Skin of body (tissue), 3 donors: ENCODE measurements at places on chromosomes 4 and X. TPM values are rescaled to one million over a fixed set of nuclear protein-coding genes. Genes with fewer than 3 reads are reported as not detected.

Gene NONO
- 258 TPM for total RNA-seq

Gene CT83
- total RNA-seq: not detected

Gene CT55
- total RNA-seq: not detected

Gene RIBC1
- 0.49 TPM for total RNA-seq

Gene SSX2
- total RNA-seq: not detected

Gene SULT1B1
- total RNA-seq: 1.8 TPM

Gene GPM6B
- total RNA-seq: 17.5 TPM

Gene ADH1C
- 2.3 TPM for total RNA-seq

Gene SLC34A2
- total RNA-seq: 1.1 TPM

Gene ERAS
- total RNA-seq: not detected

Gene CLCN4
- total RNA-seq: 7.4 TPM

Gene PRRG3
- total RNA-seq: 13.8 TPM

Gene IGFBP7
- total RNA-seq: 85.4 TPM

Gene SPIN2A
- total RNA-seq: 2.9 TPM

Gene ADGRG2
- total RNA-seq: 2.4 TPM

Gene STK32B
- 6.5 TPM for total RNA-seq

Gene TMEM187
- 2.9 TPM for total RNA-seq

Gene RHOH
- total RNA-seq: 1.7 TPM

Gene ETDA
- total RNA-seq: not detected

Gene C4orf46
- 18.4 TPM for total RNA-seq

Gene FAM236A
- not detected for total RNA-seq

Gene CDS1
- total RNA-seq: 9.9 TPM

Gene TEX13B
- not detected for total RNA-seq

Gene APBB2
- 82.9 TPM for total RNA-seq

Gene TLR10
- total RNA-seq: 0.59 TPM

Gene CCSER1
- 12.3 TPM for total RNA-seq

Gene ALAS2
- 164 TPM for total RNA-seq

Gene DSPP
- total RNA-seq: not detected

Gene STOX2
- total RNA-seq: 11.8 TPM

Gene NXF2
- not detected for total RNA-seq

Gene ZDHHC15
- total RNA-seq: 3.0 TPM

Gene ARAP2
- 48.6 TPM for total RNA-seq
